Esophagus muscularis mucosa (tissue), 4 donors: ENCODE measurements at places on chromosomes 7 and 10.
A peak's percentile ranks its signal among the peaks of the same experiment; 100 is the strongest.

DNA sequence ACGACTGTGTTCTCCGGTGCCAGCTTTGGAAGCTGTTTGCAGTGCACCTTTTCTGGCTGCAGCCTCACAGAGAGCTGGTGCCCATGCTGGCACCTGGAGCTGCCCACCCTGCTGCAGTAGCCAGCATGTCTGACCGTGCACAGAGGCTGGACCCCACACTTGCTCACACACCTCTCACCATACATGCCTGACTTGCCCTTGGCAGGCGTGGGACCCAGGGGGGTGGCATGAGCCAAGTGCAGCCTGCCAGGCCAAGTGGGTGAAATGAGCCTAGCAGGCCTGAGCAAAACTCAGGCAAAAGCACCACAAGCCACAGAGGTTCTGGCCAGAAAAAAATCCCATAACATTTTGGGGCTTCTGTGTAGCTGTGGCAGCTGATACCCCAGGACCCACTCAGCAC lies 258.8 kb downstream of the XPNPEP1 start:
- no peak for DNase-seq

DNA sequence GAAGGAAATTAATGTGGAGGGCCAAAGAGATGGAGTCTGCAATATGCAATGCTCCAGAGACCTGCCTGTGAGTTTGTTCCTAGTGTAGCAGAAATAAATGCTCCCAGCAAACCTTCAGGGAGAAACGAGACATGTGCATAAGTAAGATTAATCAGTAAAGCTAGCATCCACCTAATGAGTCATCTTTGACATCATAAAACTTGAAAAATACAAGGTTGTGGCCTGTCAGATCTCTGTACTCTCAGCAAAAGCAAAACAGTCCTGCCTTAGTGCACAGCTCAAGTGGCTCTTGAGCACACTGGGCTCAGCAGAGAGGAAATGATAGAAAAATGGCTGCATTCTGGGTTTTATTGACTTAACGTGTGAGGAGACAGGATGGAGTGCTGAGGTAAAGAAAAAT lies 32.5 kb upstream of the ERCC6 start:
- peak; percentile 55 for DNase-seq

DNA sequence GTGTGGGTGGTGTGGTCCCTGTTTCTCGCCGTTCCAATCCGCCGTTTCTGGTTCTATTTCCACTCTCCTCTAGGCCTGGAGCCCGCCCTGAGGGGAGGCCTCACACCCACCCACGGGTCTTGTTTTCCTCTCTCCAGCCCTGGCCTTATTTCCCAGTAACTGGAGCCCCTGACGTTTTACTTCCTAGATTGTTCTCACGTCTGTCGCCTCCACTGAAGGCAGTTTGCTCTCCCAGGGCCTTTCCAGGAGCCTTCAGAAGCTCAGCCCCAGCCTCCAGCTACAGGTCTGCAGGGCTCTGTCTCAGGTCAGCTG lies 30.6 kb downstream of the CFAP46 start:
- no peak for DNase-seq

DNA sequence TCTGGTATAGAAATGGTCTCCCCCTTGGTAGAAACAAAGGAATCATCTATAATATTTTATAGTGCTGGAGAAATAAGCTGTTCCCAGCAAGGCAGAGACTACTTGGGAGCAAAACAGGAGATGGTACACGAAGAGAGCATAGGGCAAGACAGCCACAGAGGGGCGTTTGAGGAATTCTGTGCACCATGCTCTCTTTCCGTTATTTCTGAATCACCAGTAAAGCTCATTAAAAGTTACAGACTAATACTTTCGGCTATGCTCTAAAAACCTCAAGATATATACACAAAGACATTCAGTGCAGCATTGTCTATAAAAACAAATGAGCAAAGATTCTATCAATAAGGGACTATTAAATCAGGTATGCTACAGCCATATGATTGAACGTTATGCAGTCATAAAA lies 68.5 kb upstream of the FHIP2A start:
- DNase-seq: no peak

GRCh38 chr10:44682507-44682906 lies 228.6 kb upstream of the TMEM72 start:
- DNase-seq: no peak

- DNase-seq: no peak
Observed at GRCh38 chr7:32516551-32517100, 21.3 kb downstream of the AVL9 start.

GRCh38 chr7:82335001-82335400 lies 108.6 kb downstream of the CACNA2D1 start:
- no peak for DNase-seq

GRCh38 chr10:6643962-6644361 lies 63.9 kb upstream of the PRKCQ start:
- DNase-seq: no peak

DNA sequence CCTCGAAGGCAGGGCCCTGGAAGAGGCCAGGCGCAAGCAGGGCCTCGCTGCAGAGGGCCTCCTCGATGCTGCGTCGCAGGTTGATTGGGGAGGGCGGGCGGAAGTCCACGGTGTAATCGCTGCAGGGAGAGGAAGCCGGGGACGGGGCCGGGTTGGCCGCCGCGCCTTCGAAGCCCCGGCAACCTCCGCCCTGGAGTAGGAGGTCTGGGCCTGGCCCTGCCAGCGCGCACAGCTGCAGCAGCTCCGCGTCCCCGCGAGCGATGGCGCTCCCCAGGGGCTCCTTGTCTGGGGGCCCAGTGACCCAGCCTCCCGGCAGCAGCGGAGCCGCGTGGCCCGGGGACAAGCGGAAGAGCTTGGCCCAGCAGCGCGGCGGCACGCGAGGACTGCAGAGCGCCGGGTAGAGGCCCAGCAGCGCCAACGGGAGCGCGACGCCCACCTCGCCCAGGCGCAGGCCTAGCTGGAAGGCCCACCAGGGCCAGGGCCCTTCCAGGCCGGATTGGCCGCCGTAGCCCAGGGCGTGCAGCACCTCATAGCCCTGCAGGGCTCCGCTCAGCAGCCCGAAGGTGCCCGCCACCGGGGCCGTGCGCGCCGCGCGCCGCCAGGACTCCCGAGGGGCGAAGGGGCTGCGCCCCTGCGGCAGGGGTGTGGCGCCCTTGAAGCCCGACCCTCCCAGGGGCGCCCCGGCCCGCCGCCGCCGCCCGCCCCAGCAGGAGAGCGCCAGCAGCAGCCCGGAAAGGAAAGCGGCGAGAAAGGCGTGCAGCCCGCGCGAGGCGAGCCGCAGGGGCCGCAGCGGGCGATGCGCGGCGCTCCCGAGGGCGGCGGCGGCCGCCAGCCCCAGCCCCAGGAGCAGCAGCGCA lies 7.8 kb upstream of the RBM28 start:
- no peak for DNase-seq

- DNase-seq: no peak
Observed at GRCh38 chr10:129951970-129952265, 12.2 kb downstream of the EBF3 start.

DNA sequence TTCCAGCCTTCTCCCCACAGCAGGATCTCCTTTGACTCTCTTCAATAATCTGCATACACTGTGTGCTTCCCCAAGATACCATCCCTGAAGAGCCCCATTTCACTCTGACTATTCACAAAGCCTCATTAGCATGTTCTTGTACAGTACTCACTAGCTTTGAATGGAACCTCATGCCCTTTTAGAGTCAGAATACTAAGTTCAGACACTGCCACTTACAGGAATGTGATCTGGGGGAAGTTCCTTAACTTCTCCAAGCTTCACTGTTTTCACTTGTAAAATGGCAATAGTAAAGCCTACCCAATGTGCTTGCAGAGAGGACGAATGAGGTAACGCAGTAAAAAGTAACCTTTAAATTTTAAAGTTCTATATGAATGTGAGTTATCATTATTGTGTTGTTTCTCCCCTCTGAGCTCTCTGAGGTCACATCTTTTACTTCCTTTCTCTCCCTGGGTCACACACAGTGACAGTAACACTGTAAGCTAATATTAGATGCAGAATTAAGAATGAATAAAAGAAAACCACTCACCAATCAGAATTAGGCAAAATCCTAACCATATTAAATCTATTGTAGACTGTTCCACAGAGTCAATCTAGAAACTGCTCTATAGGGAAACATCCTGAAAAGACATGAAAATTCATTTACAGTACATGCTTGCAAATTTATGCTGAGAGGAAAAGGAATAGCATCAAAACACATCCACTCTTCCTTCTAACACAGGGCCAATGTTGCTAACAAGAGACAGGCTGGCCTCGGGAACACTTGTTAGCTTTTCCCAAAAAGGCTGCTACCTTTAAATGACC lies 64.2 kb upstream of the IL6 start:
- peak; percentile 62 for DNase-seq

DNA sequence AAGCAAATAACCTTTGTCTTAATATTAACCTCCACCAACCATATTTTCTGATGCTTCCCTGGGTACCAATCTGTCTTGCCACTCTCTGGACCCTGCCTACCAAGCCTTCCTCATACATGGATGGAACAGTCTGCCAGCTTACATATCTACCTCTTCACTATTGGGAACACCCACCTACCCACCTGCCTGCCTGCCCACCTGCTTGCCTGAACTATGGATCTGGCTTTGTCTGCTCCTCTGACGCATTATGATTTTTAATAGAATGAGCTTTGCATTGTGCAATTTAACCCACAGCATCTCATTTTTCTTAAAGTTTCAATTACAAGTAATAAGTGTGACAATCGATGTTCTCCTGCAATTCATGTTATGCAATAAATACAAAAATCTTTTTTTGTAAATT lies 137.9 kb upstream of the LSM8 start:
- DNase-seq: no peak

DNA sequence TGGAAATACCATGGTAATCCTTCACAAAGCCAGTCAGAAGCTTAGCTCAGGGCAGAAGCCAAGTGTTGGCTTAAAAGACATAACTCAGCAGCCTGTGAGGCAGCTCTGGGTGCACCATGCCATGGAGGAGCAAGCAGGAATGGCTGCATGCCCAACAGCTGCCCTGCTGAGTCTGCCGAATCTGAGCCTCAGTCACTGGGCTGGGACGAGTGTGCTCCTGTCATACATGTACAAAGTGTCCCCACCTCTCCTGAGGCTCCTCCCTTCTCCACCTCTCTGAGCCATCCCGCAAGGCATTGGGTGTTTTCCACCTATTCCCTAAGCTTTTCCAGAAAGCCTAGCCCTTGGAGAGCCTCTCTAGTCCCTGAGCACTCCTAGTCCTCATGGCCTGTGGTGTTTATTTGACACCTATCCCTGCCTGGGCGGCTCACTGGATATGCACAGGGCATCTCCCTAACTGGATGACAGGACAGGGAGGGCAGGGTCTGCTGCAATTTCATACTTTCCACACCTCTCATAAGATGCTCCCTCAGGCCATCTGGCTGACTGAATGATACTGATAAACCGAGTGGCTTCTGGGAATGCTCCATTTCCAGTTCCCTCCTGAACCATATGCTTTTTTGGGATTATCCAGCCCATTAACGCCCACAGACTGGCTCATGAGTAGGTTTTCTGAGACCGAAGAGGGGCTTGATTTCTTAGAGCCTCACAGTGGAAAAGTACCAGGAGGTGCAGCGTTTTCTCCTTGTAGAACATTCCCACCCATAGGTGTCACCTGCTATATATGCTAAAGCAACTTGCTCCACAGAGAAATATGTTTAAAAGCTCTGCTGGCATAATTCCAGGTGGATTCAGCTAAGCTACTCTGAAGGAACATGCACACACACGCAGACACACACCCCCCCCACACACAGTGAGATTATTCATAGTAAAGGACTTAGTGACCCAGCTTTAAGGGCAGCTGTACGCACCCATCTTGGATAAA lies 199.3 kb downstream of the SNX10 start:
- DNase-seq: no peak

DNA sequence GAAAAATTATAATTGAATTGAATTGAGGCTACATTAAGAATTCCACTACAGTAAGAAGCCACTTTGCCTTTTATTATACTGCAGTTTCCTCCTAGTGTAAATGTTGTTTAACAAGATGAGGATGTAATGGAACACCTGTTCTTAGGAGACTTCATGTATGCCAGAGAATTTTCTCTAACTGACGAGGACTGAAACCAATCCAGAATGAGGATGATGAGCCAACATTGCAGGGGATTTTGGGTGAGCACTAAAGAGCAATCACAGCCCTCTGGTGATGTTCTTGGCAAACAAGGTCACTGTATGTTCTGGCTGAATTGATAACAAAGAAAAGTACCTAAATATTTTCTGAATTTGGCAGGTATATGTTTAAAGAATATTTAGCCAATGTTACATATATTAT lies 60.9 kb downstream of the RELN start:
- DNase-seq: no peak

- no peak for DNase-seq
Observed at GRCh38 chr7:1964913-1965578, 267.7 kb downstream of the MAD1L1 start.

DNA sequence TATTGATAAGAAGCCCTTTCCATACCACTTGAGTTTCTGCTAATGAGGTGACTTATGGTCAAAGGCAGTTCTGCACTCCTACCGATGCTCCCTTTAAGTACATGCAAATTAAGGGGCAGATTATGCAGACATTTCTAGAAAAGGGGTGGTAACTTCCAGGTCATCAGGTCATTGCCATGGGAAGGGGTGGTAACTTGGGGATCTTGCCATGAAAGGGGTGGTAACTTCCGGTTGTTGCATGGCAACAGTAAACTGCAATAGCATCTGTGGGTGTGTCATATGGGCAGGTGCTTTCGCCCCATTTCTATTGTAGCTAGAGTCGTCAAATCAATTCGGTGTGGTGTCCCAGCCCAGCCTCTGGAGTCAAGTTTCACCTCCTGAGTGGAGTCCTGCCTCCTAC lies 150.9 kb downstream of the UBE2H start:
- no peak for DNase-seq

GRCh38 chr10:102230264-102230860 lies 4.3 kb downstream of the ELOVL3 start:
- DNase-seq: no peak

- DNase-seq: no peak
Observed at GRCh38 chr7:109582211-109582610, 1012.5 kb downstream of the DNAJB9 start.

DNA sequence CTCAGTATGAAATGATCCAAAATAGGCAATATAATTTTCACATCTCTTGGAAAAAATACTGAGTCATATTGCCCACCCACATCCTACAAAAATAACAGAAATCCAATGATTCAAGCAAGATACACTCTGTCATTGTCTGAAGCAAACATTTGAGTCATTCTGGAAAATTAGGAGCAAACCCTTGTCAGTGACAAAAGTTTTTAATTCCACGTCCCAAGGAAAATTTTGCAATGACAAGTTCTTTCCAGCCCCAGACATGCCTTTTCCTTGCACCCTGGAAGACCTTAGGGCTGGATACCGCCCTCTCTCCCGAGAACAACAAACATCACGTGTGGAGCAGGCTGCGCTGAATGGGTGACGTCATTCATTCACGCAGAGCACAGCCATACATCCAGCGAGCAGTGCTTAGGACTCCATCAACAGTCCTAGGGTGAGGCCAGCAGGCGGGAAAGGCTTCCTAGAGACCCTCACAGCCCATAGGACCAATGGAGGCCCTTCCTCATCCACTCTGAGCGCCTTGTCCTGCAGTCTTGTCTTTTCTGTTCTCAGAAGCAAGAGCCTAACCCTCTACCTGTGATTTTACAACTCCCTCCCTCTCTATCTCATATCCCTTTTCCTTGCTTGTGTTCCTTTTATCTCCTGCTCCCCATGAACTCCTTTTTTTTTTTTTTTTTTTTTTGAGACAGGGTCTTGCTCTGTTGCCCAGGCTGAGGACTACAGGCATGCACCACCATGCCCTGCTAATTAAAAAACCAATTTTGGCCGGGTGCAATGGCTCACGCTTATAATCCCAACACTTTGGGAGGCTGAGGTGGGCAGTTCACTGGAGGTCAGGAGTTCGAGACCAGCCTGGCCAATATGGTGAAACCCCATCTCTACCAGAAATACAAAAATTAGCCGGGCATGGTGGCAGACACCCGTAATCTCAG lies 23.5 kb upstream of the KDM7A start:
- DNase-seq: no peak
